ENCODE measurements at places on chromosomes 2 and 18. TPM values are rescaled to one million over a fixed set of nuclear protein-coding genes. Genes with fewer than 3 reads are reported as not detected.

Gene RTTN
- 25.4 TPM for total RNA-seq

- no peak for DNase-seq
These were observed 59.0 kb upstream of the ZBTB7C start for GRCh38 chr18:48468151-48468550.

- peak; percentile 36 for DNase-seq
These were observed 57.4 kb downstream of the SP100 start for GRCh38 chr2:230473378-230473777.

DNA sequence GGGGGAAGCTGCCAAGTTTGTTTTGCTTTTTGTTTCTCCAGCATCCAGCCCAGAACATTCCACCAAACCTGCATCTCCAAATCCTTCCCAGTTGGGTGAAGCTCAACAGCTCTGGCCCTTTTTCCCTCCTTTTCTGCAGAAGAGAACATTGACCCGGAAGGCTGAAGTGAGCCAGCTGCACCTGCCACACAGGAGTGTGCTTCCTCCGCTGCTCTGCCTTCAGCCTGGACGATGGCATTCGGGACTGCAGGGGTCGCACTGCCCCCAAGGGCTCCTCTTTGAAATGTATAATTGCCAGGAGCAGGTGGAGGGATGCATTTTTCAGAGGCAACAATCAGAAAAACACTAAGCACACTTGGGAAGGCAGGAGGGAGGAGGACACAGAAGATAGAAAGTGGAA lies 41.8 kb downstream of the ST8SIA5 start:
- no peak for DNase-seq

DNA sequence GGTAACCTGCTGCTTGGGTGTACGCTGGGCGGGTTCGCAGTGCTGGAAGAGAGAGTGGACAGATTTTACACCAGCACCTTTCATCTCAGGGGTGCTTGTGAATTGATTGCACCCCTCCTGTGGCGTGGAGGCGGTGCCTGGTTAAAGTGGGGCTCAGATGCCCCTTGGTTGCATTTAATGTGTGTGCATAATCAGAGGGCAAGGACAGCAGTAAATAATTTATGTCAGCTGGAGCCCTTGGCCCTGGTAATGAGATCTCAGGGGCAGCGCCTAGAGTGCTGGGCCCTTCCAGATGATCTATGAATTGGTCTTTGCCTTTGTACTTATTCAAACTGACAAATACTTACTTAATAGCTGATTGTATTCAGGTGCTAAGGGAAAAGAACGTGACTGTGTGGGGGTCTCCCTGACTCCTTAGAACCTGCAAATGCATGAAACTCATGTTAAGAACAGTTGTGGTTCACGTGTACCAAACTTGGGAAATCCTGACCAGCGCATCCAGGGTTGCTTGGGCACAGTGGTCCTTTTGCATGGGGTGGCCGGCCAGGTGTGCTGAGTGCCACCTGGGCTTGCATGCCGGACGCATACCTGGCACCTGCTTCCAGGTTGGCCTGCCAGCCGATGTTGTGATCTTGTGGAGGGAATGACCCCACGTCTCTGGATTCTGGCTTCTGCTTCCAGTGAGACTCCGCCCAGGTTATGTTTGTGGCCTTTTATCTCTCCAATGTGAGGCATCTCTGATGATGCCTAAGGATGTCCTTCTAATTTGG lies 118.5 kb downstream of the AGAP1 start:
- no peak for DNase-seq

- DNase-seq: no peak
These were observed 123.9 kb upstream of the FAM117B start for GRCh38 chr2:202510911-202511310.

DNA sequence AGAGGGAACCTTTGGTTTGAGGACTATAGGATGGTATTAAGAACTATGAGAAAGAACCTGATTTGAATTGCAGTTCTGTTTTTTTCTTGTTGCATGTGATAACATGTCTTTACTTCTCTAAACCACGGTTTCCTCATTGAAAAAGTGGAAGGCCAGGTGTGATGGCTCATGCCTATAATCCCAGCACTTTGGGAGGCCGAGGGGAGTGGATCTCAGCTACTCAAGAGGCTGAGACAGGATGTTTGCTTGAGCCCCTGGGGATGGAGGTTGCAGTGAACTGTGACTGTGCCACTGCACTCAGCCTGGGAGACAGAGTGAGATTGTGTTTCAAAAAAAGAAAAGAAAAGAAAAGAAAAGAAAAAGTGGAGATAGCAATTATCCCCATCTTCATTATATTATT lies 32.3 kb downstream of the SCN9A start:
- DNase-seq: no peak

Gene GPR35
- 8.9 TPM for total RNA-seq

DNA sequence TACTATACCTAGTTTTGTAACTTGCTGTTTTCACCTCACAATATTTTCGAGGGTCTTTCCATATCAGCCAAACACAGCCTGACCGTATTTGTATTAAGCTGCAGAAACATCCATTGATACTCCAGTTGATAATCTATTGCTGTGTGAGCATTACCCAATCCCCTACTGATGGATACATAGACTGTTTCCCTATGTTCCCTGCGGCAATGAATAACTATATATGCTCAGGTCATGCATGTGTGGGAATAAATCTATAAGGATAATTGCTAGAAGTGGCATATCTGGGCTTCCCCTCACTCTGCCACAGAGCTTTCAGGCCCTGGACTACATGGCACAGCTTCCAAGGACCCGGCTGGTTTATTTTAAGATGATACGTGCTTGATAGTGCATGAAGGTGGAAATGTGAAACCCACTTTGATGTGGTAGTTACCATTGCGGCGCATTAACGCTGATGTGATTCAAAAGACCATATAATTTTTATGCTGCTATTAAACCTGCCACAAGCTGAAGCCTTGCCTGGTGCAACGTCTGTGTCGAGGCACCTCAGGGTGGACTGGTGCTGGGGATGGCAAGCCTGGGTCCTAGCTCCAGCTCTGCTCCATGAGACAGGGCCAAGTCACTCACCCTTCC lies 130.8 kb upstream of the MSH6 start:
- no peak for DNase-seq

- DNase-seq: no peak
These were observed 221.6 kb downstream of the NCKAP5 start for GRCh38 chr2:133346654-133347053.

Gene SELENOI
- total RNA-seq: 21.5 TPM

DNA sequence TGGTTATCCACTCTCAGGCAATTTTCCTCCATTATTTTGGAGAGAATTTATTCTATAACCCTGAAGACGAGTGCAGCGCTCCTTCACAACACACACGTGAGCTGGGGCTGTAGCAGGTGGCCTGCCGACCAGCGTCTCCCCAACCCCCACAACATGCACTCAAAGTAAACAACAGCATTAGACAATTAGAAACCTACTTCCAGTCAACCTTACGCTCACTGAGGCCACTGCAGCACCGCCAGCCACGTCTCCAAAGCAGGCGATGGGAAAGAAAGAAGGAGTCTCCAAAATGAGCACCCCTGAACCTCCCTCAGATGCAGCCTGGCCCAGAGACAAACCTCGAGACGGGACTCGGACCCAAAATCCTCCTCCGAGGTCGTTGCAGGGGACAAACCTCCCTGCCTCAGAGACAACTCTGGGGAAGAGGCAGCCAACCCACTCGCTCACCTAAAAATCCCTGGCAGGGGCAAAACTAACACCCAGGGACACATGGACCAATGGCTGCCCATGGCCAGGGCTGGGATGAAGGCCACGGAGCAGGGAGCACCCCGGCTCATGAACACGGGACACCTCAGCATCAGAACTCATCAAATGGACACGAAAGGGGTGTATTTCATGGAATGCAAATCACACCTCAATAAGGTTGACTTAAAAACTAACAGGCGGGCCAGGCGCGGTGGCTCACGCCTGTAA lies 2.6 kb downstream of the SLC66A2 start:
- DNase-seq: no peak

GRCh38 chr2:80454628-80455027 lies 150.1 kb upstream of the LRRTM1 start:
- DNase-seq: no peak

DNA sequence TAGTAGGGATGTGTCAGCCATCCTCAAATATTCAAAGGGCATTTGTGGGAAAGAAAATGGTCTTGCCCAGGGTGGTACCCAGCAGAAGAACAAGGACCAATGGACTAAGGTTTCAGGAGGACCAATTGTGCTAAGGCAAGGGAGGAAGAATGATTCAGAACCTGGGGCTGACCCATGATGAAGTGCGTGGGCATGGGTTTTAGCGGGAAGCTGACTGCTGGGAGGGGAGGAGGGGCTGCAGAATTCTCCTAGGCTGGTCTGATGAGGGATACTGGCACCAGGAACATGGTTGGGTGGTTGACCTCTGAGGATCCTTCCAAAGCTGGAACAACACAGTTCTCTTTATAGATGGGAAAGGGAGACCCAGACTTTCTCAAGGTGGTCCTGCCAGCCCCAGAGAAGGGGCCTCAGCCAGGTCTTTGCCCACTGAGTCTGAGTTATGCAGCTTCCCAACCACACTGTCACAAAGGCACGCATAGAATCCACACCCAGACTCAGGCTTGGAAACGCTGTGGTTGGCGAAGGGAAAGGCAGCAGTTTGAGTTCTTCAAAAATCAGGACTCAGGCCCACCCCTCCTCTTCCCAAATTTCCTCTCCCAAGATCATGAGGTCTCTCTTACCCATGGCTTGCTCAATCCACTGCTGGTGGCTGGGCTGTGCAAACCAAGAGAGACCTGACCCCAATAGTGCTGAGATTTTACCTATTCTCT lies 37.3 kb downstream of the MARCO start:
- no peak for DNase-seq

- no peak for DNase-seq
These were observed 16.6 kb downstream of the SESTD1 start for GRCh38 chr2:179248024-179248348.

Gene SCYGR7
- total RNA-seq: not detected
